ENCODE measurements at places on chromosomes 5 and 9. TPM values are rescaled to one million over a fixed set of nuclear protein-coding genes. Genes with fewer than 3 reads are reported as not detected.

Gene IFNA2
- total RNA-seq = not detected

Gene FOXD4
- 0.93 TPM for total RNA-seq

Gene STPG3
- total RNA-seq = not detected

Gene ADAMTS16
- not detected for total RNA-seq

Gene SAXO1
- total RNA-seq = 0.20 TPM
